ENCODE measurements at places on chromosomes 7 and 10. TPM values are rescaled to one million over a fixed set of nuclear protein-coding genes. Genes with fewer than 3 reads are reported as not detected.

Gene TUBAL3
- total RNA-seq: not detected

DNA sequence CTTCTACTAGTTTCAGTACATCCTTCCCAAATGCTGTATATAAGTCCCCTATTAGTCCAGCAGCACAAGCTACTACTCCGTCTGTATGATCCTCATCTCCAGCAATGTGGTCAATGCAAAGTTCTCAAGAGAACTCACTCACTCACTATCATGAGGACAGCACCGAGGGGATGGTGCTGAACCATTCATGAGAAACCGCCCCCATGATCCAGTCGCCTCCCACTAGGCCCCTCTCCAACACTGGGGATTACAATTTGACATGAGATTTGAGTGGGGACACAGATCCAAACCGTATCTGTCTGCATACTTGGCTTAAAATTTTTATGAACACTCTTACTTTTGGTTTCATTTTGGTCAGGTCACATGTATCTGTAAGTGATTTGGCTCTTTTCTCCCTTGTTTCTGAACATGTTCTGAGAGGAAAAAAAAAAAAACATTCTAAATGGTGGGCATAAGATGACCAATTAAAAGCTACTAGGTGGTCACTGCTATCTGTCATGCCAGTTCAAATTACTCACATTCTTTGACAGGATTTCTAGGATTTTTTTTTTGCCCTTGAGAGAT is 60.1 kb downstream of the ZNF783 start:
- DNase-seq: no peak

Gene LIPJ
- 0.27 TPM for total RNA-seq

Gene LEP
- not detected for total RNA-seq

Gene PLPP4
- total RNA-seq: not detected

GRCh38 chr7:119696336-119696735 is 576.6 kb upstream of the KCND2 start:
- DNase-seq: no peak

DNA sequence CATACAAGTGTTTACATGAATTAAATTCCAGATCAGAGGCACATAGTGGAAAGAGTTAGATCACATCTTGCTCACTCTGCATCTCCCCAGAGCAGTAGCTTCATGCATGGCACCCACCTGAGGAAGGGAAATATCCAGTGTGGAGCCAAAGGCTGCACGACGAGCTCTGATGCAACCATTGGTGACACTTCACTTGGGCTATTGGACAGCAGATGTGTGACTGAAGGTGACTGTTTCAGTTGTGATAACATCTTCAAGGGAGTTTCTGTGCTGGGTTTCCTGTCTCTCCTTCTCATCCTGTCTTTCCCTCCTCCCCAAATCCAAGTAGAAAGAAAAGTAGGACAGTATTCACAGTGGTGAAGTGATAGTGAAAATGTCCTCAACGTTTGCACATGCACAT is 115.0 kb downstream of the TAF3 start:
- no peak for DNase-seq
